ENCODE measurements at places on chromosomes 1 and 21. TPM values are rescaled to one million over a fixed set of nuclear protein-coding genes. Genes with fewer than 3 reads are reported as not detected.

DNA sequence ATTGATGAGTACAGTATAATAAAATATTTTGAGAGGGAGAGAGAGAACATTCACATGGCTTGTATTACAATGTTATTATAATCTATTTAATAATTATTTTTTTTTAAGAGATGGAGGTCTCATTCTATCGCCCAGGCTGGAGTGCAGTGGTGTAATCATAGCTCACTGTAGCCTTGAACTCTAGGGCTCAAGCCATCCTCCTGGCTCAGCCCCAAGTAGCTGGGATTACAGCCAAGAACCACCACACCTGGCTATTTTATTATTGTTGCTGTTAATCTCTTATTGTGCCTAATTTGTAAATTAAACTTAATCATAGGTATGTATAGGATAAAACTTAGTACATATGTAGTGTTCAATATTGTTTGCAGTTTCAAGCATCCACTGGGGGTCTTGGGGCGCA is 57.8 kb downstream of the HS2ST1 start:
- no peaks in the 10 kb centered on the region for H3K36me3 ChIP-seq
- H3K27me3 ChIP-seq = no peaks in the 10 kb centered on the region
- no peak overlapping the region for H3K4me3 ChIP-seq
- no peak overlapping the region for H3K27ac ChIP-seq
- DNase-seq = no peak

GRCh38 chr1:27970401-27970800 is 10.6 kb downstream of the XKR8 start:
- no peak overlapping the region for H3K27ac ChIP-seq
- no peaks in the 10 kb centered on the region for H3K27me3 ChIP-seq
- DNase-seq = no peak
- peaks cover 5% of the 10 kb centered on the region for H3K36me3 ChIP-seq
- peaks cover 16% of the 10 kb centered on the region for H3K4me1 ChIP-seq
- H3K4me3 ChIP-seq = no peak overlapping the region

DNA sequence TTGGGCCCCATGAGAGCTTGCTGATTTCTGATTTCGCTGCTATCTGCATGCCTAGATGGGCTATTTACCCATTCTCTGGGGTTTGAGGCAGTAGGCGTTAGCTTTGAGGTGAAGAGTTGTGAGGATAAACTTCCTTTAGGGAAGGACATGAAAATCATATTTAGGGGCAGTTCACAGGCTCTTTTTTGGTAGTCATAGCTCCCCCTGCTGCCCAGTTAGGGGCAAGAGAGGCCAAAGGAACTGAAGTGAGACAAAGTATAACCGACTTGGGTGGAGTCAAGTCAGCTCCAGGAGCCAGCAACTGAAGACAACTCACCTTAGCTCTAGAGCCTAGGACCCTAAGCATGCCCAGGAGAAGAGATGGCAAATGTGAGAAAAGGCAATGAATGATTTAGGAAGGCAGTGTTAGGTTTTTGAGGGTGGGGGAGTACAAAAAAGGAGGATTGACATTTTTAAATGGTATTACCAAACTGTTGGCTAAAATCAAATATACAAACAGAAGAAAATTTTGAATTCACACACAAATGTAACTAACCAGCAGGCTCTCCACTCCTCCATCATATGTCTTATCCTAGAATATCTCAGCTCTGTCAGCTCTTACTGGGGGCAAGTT is 625.2 kb downstream of the LMO4 start:
- no peak overlapping the region for H3K4me3 ChIP-seq
- no peaks in the 10 kb centered on the region for H3K4me1 ChIP-seq
- no peak overlapping the region for H3K27ac ChIP-seq

DNA sequence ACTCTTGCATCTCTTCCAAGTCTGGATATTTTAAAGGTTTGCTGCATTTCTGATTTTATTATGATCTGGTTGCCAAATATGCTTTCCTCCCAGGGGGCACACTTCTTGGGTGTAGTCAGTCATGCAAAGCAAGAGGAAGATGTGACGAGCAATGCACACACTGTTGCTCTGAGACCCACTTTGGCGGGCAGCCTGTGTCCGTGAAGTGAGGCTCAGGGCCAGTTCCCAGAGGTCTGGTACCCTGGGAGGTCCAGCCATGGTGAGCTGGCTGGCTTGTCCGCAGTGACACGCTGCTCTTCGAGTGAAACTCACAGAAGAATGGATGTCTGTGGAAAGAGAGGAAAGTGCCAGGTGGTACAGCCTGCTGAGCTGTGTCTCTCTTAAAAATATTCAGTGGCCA is 52.8 kb upstream of the EDN2 start:
- no peaks in the 10 kb centered on the region for H3K27me3 ChIP-seq
- H3K4me3 ChIP-seq = no peak overlapping the region
- no peak overlapping the region for H3K27ac ChIP-seq
- peaks cover 36% of the 10 kb centered on the region for H3K36me3 ChIP-seq

GRCh38 chr1:155209312-155209721 is 822 bp downstream of the MTX1 start:
- peak overlapping the region; percentile 92 for H3K4me3 ChIP-seq
- H3K4me1 ChIP-seq = peaks cover 29% of the 10 kb centered on the region
- H3K27ac ChIP-seq = peak overlapping the region; percentile 89
- H3K27me3 ChIP-seq = no peaks in the 10 kb centered on the region
- peaks cover 2% of the 10 kb centered on the region for H3K36me3 ChIP-seq
- DNase-seq = no peak

DNA sequence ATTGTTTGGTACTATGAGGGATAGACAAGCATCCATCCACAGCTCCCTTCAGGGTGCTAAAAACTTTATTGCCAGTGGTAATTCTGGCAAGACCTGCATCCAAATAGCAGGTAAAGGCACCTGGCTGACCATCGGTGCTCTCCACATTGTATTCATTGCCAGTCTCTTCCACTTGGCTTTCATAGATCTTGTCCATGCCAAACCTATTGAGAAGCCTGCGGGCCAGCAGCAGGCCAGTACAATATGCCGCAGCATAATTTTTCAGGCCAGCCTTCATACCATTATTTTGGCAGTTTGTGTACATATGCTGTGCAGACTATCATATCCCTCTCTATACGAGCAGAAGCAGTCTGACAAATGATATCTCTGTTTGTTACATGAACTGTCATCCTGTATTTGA is 70.2 kb downstream of the SWT1 start:
- no peak overlapping the region for H3K4me3 ChIP-seq
- no peak for DNase-seq
- H3K36me3 ChIP-seq = peaks cover 5% of the 10 kb centered on the region
- no peaks in the 10 kb centered on the region for H3K27me3 ChIP-seq

- H3K27me3 ChIP-seq = no peaks in the 10 kb centered on the region
- no peak for DNase-seq
- H3K4me3 ChIP-seq = no peak overlapping the region
- no peaks in the 10 kb centered on the region for H3K36me3 ChIP-seq
Measured at GRCh38 chr1:183586926-183587325, 3.3 kb downstream of the NCF2 start.

DNA sequence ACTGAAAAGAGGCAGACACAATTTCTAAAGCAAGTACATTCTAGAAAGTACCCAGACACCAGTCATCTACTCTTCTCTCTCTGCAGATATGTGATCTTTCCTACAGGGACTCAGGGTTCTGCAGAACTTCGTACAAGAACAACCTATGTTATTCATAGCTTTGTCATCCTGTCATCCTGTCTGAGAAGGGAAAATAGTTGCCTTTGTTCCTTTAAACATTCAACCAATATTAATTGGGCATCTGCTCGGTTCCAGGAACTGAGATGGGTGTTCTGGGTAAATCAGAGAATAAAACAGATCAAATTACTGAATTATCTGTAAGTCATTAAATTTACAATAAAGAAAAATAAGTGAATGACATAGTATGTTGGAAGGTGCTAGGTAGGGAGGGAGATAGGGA is 504.9 kb downstream of the MATN1 start:
- no peak overlapping the region for H3K4me3 ChIP-seq
- H3K36me3 ChIP-seq = no peaks in the 10 kb centered on the region
- peaks cover 3% of the 10 kb centered on the region for H3K27me3 ChIP-seq
- DNase-seq = no peak
- no peak overlapping the region for H3K27ac ChIP-seq
- H3K4me1 ChIP-seq = no peaks in the 10 kb centered on the region

- H3K27ac ChIP-seq = no peak overlapping the region
- H3K4me3 ChIP-seq = no peak overlapping the region
- no peak for DNase-seq
Measured at GRCh38 chr1:74280642-74281396, 45.6 kb downstream of the TNNI3K start.

GRCh38 chr21:45859762-45860357 is 121.7 kb upstream of the COL6A1 start:
- H3K27me3 ChIP-seq = no peaks in the 10 kb centered on the region
- no peaks in the 10 kb centered on the region for H3K36me3 ChIP-seq
- H3K4me1 ChIP-seq = no peaks in the 10 kb centered on the region
- H3K27ac ChIP-seq = no peak overlapping the region

DNA sequence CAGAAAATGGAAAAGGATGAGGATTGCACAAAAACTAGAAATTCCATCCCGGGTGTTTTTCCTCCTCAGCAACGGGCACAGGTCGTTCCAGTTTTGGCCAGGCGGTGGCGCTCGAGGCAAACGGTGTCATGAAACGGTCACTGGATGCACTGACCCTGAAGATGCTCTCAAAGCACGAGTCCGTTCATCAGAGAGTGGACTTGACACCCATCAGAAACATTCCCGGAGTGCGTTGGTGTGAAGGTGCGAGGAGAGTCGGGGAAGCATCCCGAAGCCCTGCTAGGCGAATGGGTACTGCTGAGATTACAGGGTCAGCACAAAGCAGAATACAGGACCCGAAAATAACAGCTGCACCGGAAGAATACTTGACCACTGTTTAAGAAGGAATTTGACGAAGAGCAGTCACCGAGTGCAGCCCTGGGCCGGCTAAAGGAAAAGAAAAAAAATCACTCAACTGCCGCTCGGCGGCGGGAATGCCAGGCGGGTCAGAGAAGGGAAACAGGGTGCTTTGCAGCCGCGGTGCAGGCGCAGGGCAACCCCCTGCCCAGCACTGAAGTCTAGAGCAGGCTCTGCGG is 71.7 kb upstream of the ETS2 start:
- H3K27ac ChIP-seq = no peak overlapping the region
- peaks cover 12% of the 10 kb centered on the region for H3K4me1 ChIP-seq
- peak; percentile 79 for DNase-seq
- H3K4me3 ChIP-seq = peak overlapping the region; percentile 58
- peaks cover 27% of the 10 kb centered on the region for H3K27me3 ChIP-seq
- no peaks in the 10 kb centered on the region for H3K36me3 ChIP-seq

- no peaks in the 10 kb centered on the region for H3K36me3 ChIP-seq
- H3K4me3 ChIP-seq = no peak overlapping the region
- H3K27me3 ChIP-seq = no peaks in the 10 kb centered on the region
- H3K27ac ChIP-seq = no peak overlapping the region
Measured at GRCh38 chr1:69233463-69233862, 334.3 kb upstream of the LRRC7 start.

GRCh38 chr1:15577691-15578090 is 7.2 kb downstream of the AGMAT start:
- peak overlapping the region; percentile 42 for H3K4me3 ChIP-seq
- H3K27me3 ChIP-seq = no peaks in the 10 kb centered on the region
- peaks cover 39% of the 10 kb centered on the region for H3K36me3 ChIP-seq
- DNase-seq = peak; percentile 28
- H3K27ac ChIP-seq = peak overlapping the region; percentile 98

DNA sequence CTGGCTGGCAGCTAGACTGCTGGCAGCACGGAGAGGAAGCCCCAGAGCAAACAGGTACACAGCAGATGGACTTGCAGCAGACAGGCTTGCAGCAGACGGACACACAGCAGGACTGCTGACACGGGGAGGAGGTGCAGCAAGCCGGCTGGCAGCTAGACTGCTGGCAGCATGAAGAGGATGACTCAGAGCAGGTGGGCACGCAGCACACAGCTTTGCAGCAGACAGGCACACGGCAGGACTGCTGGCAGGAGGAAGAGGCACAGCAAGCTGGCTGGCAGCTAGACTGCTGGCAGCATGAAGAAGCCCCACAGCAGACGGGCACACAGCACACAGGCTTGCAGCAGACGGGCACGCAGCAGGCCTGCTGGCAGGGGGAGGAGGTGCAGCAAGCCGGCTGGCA is 498 bp downstream of the KRTAP10-2 start:
- no peak overlapping the region for H3K27ac ChIP-seq
- H3K27me3 ChIP-seq = no peaks in the 10 kb centered on the region
- H3K4me3 ChIP-seq = no peak overlapping the region
- H3K36me3 ChIP-seq = peaks cover 13% of the 10 kb centered on the region
- H3K4me1 ChIP-seq = peaks cover 28% of the 10 kb centered on the region

GRCh38 chr1:225635649-225636048 is 17.3 kb downstream of the ENAH start:
- H3K27ac ChIP-seq = no peak overlapping the region
- no peak overlapping the region for H3K4me3 ChIP-seq
- no peaks in the 10 kb centered on the region for H3K36me3 ChIP-seq
- peaks cover 3% of the 10 kb centered on the region for H3K27me3 ChIP-seq
- no peak for DNase-seq

GRCh38 chr1:58497499-58497898 is 49.0 kb downstream of the OMA1 start:
- peaks cover 13% of the 10 kb centered on the region for H3K4me1 ChIP-seq
- no peak for DNase-seq
- H3K27ac ChIP-seq = no peak overlapping the region
- H3K4me3 ChIP-seq = no peak overlapping the region
- H3K27me3 ChIP-seq = no peaks in the 10 kb centered on the region

- peaks cover 22% of the 10 kb centered on the region for H3K4me1 ChIP-seq
- H3K36me3 ChIP-seq = no peaks in the 10 kb centered on the region
- DNase-seq = peak; percentile 17
- peaks cover 52% of the 10 kb centered on the region for H3K27me3 ChIP-seq
- H3K27ac ChIP-seq = no peak overlapping the region
Measured at GRCh38 chr1:153261281-153262069, 2.0 kb downstream of the LORICRIN start.

- no peak within 1 kb of the TSS for H3K27ac ChIP-seq
- peak within 1 kb of the TSS; percentile 47 for H3K4me3 ChIP-seq
- DNase-seq = peak; percentile 13
- H3K27me3 ChIP-seq = peaks cover 26% of the 10 kb centered on the region
- H3K36me3 ChIP-seq = no peaks in the 10 kb centered on the region
Measured at GRCh38 chr1:236064674-236065508, at the start of gene NID1. Gene NID1, minus strand, starts transcription at chr1:236065090. Its CDS starts 11 bp downstream, at chr1:236065079.

DNA sequence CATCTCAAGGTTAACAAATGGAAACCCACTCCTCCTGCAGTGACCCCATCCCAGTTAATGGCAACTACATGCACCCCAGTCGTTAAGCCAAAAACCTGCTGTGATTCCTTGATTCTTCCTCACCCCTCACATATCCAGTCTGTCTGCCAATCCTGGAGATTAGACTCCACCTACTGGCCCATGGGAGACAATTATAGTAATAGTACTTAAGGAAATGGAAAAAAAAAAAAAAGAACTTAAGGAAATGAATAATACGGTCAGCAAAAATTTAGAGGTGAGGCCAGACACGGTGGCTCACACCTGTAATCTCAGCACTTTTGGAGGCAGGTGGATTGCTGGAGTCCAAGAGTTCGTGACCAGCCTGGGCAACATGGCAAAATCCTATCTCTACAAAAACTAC is 7.0 kb downstream of the NOL9 start:
- peak overlapping the region; percentile 83 for H3K27ac ChIP-seq
- no peak for DNase-seq
- H3K4me3 ChIP-seq = no peak overlapping the region
- H3K27me3 ChIP-seq = no peaks in the 10 kb centered on the region

CR1L gene
- not detected for total RNA-seq

TDRD5 gene
- total RNA-seq = not detected

NHLH1 gene
- total RNA-seq = 0.22 TPM

LIPI gene
- total RNA-seq = not detected

FNDC10 gene
- total RNA-seq = 2.8 TPM

OPTC gene
- total RNA-seq = not detected

LCE1C gene
- total RNA-seq = not detected

Data from activated CD8-positive, alpha-beta T cell treated with anti-CD3 and anti-CD28 coated beads for 36 hours (primary cell).